ENCODE measurements at places on chromosomes 12 and 14.
A peak's percentile ranks its signal among the peaks of the same experiment; 100 is the strongest.

GRCh38 chr12:32305163-32305562, 94.2 kb upstream of the FGD4 start:
- no peak overlapping the region for H3K27ac ChIP-seq
- no peaks in the 10 kb centered on the region for H3K27me3 ChIP-seq
- H3K36me3 ChIP-seq: peaks cover 2% of the 10 kb centered on the region
- H3K4me1 ChIP-seq: peaks cover 10% of the 10 kb centered on the region
- no peak overlapping the region for H3K4me3 ChIP-seq
- DNase-seq: no peak

DNA sequence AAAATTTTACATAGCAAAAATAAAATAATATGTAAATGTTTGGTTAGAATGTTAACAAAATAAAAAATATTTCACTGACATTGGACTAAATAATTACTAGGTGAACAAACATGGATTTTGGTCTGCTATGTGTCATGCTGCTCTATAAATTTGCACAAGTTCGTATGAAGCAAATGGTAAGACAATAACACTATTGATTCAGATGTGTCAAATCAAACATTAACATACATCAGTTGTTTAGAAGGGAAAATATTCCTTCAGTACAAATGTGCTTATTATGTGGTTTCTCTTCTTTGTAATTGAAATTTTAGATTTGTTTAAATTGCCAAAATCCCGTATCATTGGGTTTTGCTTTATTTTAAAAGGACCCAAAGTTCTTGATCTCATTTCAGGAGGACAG, 46.9 kb downstream of the PAWR start:
- H3K4me3 ChIP-seq: no peak overlapping the region
- H3K4me1 ChIP-seq: no peaks in the 10 kb centered on the region
- H3K27ac ChIP-seq: no peak overlapping the region
- H3K27me3 ChIP-seq: peaks cover 7% of the 10 kb centered on the region
- H3K36me3 ChIP-seq: no peaks in the 10 kb centered on the region

- peaks cover 2% of the 10 kb centered on the region for H3K36me3 ChIP-seq
- no peaks in the 10 kb centered on the region for H3K27me3 ChIP-seq
- H3K4me3 ChIP-seq: peak overlapping the region; percentile 66
- no peak overlapping the region for H3K27ac ChIP-seq
- H3K4me1 ChIP-seq: peaks cover 61% of the 10 kb centered on the region
Observed at GRCh38 chr14:68368850-68369249, 424.0 kb downstream of the ZFP36L1 start.

DNA sequence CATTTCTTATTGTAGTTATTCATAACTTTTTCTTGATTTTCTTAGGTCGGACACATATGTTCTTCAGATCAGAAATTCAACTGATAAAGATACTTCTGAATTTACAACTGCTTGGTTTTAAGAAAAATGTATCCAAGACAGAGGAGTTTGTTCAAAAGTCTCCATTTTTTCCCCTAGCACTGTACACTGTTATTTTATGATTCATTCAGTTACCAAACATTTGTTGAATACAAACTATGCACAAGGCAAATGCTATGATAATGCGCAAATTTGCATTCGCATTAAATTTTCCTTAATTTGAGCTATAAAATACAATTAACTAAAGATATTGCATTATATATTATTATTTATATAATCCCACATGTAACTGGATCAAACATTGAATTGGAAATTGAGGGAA, 10.1 kb upstream of the PLEKHA5 start:
- H3K27me3 ChIP-seq: peaks cover 11% of the 10 kb centered on the region
- no peaks in the 10 kb centered on the region for H3K36me3 ChIP-seq
- H3K4me3 ChIP-seq: no peak overlapping the region
- no peak overlapping the region for H3K27ac ChIP-seq
- no peaks in the 10 kb centered on the region for H3K4me1 ChIP-seq

- no peak overlapping the region for H3K4me3 ChIP-seq
- H3K27me3 ChIP-seq: peaks cover 4% of the 10 kb centered on the region
- H3K36me3 ChIP-seq: no peaks in the 10 kb centered on the region
- peaks cover 3% of the 10 kb centered on the region for H3K4me1 ChIP-seq
Observed at GRCh38 chr12:62914443-62915203, 20.3 kb downstream of the PPM1H start.

DNA sequence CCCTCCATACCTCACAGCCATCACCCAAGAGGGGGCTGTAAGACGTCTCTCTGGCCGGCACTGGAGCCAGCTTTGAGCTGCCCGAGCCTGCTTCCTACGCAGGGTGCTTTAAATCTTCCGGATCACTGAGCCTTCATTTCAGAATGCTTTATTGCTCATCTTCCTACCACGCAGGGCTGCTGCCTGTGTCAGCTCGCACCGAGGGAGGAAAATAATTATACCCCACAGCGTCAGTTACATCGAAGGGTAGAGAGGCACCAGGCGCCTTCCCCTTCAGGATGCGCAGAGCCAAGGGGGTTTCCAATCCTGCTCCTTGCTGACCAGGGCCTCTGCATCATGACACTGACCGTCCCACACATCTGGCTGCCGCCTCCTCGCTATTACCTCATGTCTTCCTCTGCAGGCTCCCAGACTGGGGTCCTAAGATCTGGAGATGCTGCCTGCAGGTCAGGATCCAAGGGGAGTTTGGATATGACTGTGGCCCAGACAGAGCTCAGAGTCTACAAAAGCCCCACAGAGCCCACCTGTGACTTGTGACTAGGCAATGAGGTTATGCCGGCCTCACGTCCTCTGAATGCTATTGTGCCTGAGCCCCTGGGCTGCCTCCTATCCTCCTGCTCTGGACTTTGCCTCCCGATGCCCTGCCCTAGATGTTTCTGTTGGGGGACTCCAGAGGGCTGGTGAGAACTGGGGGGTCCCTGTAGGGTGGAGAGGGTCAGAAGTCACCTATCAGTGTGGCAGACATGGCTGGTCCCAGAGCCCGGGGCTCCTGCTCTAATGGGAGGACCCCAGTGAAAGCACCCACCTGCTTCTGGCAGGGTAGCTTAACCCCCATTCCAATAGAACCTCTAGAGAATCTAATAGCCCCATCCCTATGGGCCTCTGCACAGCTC, 220.3 kb upstream of the RTL1 start:
- no peaks in the 10 kb centered on the region for H3K36me3 ChIP-seq
- peaks cover 11% of the 10 kb centered on the region for H3K4me1 ChIP-seq
- H3K4me3 ChIP-seq: no peak overlapping the region
- H3K27ac ChIP-seq: no peak overlapping the region

- H3K36me3 ChIP-seq: no peaks in the 10 kb centered on the region
- H3K4me3 ChIP-seq: no peak overlapping the region
- peaks cover 15% of the 10 kb centered on the region for H3K27me3 ChIP-seq
- DNase-seq: no peak
Observed at GRCh38 chr14:100601064-100601463, 13.8 kb upstream of the BEGAIN start.

DNA sequence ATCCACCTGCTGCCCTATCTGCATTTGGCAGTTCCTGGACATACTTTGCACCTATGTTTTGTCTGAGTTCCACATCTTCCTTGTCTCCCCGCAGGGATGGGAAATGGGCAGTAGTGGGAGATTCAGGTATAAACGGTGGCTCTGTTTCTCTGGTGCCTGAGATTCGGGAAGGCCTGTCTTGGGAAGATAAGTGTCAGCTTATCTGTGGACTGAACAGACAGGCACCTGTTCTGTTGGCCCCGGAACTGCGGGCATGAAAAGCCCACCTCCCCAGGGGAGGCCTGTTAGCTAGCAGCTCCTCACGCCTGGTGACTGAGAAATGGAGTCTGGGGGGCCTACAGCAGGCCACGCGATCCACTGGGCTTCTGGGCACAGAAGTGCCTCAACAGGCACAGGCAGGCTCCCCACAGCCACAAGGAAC, 5.8 kb downstream of the PHB2 start:
- no peak overlapping the region for H3K4me3 ChIP-seq
- DNase-seq: no peak
- H3K27ac ChIP-seq: peak overlapping the region; percentile 92
- H3K36me3 ChIP-seq: peaks cover 47% of the 10 kb centered on the region
- peaks cover 66% of the 10 kb centered on the region for H3K4me1 ChIP-seq

DNA sequence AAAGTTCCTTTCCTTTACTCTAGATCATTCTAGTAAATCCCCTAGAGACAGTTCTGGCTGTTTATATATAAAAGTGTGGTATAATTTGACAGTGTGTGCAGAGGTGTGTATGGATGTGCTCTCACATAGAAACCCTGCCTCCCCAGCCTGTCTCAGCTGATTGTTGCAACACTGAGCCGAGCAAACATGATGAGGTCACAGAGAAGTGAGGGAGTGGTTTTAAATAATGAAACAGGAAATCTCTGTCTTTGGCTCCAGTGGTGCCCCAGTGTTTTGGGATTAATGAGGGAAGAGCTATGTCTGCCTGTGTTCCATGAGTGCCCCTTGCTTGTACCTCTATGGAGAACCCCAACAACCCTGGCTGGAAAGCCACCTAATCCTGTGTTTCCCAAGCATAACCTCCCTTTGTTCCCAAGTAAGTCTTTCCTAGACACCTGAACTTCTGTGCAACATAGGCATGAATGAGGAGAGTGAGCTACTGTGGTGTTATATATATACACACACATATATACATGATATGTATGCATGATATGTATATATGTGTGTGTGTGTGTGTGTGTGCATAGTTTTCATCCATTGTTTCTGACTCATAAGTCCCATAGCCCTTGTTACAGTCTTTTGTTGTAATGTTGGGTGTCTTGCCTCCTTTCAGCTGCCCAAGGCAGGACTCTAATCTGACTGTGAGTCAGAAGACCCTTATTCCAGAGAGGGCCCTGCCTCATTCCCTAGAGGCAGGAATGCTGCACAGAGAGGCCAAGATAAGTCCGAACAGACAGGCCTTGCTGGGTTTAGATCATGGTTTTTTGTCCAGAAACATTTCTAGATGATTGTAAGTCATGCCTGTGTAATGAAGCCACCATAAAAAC, 18.0 kb downstream of the TRAF3 start:
- DNase-seq: no peak
- peak overlapping the region; percentile 76 for H3K27ac ChIP-seq
- peak overlapping the region; percentile 39 for H3K4me3 ChIP-seq
- H3K36me3 ChIP-seq: peaks cover 18% of the 10 kb centered on the region
- no peaks in the 10 kb centered on the region for H3K27me3 ChIP-seq

Data from naive thymus-derived CD8-positive, alpha-beta T cell (primary cell).